ENCODE measurements at places on chromosomes 12 and 14.

GRCh38 chr14:26959972-26960660 is 362.3 kb upstream of the NOVA1 start:
- DNase-seq: no peak

DNA sequence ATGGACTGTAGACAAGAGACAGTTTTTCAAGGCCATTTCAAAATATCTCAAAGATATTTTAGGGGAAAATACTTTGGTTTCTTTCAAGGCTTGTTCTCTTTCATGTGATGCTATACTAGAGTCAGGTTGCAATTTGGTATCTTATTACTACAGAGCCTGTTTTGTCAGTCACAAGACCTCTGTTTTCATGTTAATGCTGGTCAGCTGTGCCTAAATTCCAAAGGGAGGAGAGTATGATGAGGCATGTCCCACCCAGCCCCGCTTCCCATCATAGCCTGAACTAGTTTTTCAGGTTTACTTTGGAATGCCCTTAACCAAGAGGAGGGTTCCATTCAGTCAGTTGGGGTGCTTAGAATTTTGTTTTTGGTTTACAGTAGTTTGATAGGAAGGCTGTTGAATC is 52.6 kb downstream of the GPHB5 start:
- no peak for DNase-seq

- no peak for DNase-seq
Observed at GRCh38 chr14:39628087-39628486, 195.9 kb upstream of the FBXO33 start.

GRCh38 chr12:38162013-38162412 is 154.6 kb upstream of the ALG10B start:
- no peak for DNase-seq

- DNase-seq: peak; percentile 29
Observed at GRCh38 chr14:21090194-21090939, 8.1 kb downstream of the ZNF219 start.

DNA sequence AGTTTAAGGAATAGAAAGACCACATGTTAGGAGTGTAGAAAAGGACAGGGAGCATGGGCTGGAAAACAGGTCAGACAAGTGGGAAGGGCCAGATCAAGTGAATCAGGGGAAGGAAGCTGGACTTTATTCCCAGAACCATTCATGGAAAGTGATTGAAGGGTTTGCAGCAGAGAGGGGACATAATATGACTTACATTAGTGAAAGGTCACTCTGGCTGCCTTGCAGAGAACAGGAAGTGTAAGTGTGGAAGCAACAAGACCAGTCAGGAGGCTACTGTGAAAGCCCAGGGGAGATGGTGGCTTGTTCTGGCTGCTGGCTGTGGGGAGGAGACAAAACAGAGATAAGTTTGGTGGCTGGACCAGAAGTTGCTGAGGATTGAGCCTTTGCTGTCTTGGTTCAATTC is 69.1 kb downstream of the VCPKMT start:
- DNase-seq: no peak

DNA sequence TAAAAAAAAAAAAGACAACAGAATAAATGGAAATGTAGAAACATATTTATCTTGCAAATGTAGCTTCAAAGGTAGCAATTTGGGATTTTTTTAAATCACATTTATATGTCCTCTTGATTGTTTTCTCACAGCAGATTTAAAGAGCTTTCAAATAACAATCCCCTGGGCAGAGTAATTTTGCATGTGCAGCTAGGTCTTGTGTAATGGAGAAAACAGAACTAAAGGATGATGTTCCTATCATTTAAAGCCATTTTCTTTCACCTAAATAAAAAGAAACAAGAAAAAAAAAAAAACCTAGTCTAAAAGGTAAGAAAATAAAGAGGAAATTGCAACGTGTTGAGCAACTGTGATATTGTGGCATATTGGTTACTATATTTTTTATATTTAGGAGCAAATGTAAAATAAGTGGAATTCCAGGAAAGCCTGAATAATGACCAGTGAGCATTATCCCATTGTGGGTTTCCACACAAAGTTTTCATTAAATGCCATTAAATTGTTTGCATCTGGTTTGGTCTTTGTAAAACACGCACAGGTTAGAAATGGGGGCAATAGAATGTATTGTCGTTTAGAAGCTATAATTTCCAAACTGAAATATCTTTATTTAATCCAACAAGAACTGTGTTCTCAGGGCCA is 215.6 kb downstream of the SLC6A15 start:
- no peak for DNase-seq

- no peak for DNase-seq
Observed at GRCh38 chr14:97604731-97605130, 807.5 kb downstream of the VRK1 start.

DNA sequence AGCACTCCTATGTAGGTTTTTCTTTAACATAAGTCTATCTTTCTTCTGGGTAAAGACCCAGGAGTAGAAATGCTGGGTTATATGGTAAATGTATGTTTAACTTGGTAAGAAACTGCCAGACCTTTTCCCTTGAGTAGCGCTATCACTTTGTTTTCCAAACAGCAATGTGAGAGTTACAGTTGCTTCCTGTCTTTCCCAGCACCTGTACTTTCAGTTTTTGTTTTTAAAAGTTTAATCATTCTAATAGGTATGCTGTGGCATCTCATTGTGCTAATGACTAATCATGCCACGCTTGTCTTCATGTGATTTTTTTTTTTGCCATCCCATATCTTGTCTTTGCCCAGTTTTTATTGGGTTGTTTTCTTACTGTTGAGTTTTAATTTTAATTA is 28.1 kb downstream of the GIT2 start:
- no peak for DNase-seq

DNA sequence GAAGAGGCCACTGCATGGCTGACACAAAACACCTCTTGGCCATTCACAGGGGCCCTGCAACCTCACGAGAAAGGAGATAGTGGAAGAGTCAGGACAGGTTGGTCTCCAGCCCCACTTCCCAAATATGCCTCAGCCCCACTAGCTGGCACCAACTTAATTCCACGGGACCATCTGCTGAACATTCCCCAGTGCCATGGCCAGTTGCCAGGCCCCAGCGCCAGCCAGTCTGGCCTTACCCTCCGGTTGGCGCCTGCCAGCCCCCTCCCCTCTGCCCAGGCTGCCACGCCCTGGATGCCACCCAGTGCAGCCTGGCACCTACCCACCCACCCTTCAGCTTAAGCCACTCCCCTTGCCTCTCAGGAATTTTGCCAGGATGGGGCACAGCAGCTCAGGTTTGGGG is 21.2 kb upstream of the HSPB8 start:
- no peak for DNase-seq

DNA sequence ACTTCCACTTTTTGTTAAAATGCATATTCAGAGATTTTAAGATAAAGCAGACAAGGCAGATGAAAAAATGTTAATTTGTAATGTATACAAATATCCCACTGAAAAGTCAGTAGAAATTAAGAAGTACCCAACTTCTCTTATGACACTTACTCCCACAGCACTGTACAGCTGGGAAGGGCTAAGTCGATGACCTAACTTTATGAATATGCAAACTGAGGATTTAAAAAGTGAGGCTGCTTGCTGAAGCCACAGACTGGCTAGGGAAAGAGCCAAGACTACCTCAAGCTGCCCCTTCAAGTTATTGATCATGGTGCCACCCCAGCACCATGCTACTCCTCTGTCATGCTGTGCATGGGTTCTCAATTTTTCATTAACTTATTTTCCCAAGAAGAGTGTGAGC is 17.0 kb downstream of the PPM1H start:
- DNase-seq: no peak

- DNase-seq: no peak
Observed at GRCh38 chr12:5864301-5864700, 80.8 kb downstream of the ANO2 start.

- no peak for DNase-seq
Observed at GRCh38 chr12:75883241-75883640, 148.3 kb downstream of the PHLDA1 start.

- DNase-seq: no peak
Observed at GRCh38 chr14:24129410-24129998, 955 bp upstream of the FITM1 start.

DNA sequence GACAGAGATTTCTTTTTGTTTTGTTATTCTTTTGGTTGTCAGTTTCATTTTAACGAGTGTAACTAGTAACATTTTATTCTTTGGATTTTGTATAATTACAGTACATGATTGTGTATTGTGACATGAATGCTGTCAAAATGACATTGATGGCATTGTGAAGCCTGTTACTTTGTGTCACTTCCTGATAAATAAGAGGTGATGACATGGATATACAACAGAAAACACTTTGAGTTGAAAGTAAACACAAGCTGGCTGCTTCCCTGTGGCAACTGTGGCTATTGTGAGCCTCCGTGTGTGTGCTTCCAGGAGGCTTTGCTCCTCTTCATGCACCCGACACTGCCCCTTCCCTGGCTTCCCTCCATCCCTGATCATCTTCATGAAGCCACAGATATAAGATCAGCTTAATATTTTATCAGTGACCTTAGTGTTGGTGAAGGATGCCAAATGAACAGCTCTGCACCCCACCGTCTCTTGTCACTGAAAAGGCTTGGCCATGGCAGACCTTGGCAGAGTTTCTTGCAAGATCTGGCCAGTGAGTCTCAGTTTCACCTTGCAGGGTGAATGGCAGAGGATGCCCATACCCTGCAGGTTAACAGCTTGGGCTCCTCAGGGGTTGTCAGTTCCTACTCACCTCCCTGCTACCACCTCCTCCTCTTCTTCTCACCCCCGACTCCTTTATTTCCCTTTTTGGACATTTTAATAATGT is 191.9 kb downstream of the EPS8 start:
- no peak for DNase-seq

GRCh38 chr12:116628989-116629388 is 69.8 kb downstream of the MAP1LC3B2 start:
- DNase-seq: no peak

- no peak for DNase-seq
Observed at GRCh38 chr12:58079806-58080205, 138.4 kb downstream of the ATP23 start.

DNA sequence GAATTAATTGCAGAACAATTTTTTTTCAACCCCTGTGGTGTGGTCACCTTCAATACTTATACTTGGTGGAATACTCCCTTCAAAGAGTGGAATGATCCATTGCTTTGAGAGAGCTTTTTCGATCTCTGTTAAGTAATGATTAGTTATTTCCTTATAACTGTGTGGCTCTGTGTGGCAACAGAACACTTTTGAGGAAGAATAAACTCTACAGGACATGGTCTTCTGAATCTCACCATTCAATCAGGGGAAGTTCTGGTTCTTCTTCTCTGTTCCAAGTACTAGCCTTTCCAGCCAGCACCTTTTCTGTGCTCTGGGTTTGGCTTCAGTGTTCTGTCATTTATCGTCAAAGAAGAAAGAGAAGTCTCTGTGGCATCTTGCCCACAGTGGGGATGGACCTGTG is 369.2 kb downstream of the ZFP36L1 start:
- DNase-seq: no peak

GRCh38 chr14:70340002-70340401 is 19.5 kb downstream of the COX16 start:
- DNase-seq: no peak

- DNase-seq: no peak
Observed at GRCh38 chr14:94560751-94561655, at the start of gene SERPINA4. TSS of gene SERPINA4 (plus strand) at chr14:94561442. CDS start at chr14:94563483, 2,041 bp downstream.

DNA sequence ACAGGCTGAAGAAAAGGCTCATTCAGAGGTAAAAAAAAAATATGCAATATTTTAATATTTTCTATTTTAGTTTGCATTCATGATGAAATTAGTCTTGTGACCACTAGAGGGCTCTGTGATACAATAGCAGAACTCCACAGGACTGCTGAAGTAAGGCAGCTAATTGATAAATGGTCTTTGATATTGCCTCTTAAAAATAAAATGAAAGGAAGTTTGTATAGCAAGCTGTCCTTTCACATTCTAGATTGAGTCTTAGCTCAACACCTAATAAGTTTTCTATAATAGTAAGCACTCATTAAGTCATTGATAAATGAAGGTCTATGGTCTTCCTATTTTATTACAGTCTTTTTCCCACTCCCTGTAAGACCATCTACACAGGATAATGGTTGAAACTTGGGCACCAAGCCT is 315.7 kb downstream of the NAV3 start:
- DNase-seq: no peak

GRCh38 chr12:49954863-49955830 is 4.6 kb downstream of the AQP2 start:
- no peak for DNase-seq

All from activated naive CD4-positive, alpha-beta T cell treated with Interleukin-2 at 50 U/mL for 16 hours (primary cell).